Activated gamma-delta T cell (primary cell): ENCODE measurements at places on chromosomes 2 and 18.

DNA sequence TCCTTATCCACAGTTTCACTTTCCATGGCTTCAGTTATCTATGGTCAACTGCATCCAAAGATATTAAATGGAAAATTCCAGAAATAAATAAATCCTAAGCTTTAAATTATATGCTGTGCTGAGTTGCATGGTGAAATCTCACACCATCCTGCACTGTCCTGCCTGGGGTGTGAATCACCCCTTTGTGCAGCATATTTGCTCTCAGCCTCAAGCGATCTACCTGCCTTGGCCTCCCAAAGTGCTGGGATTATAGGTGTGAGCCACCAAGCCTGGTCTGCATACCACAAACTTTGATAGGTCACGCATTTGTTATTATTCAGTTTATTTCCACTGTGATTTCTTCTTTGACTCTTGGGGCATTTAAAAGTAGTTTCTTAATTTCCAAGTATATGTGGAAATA lies 117.2 kb downstream of the SPIRE1 start:
- no peak for DNase-seq

GRCh38 chr2:45578056-45578843 lies 32.8 kb downstream of the SRBD1 start:
- no peak for DNase-seq

DNA sequence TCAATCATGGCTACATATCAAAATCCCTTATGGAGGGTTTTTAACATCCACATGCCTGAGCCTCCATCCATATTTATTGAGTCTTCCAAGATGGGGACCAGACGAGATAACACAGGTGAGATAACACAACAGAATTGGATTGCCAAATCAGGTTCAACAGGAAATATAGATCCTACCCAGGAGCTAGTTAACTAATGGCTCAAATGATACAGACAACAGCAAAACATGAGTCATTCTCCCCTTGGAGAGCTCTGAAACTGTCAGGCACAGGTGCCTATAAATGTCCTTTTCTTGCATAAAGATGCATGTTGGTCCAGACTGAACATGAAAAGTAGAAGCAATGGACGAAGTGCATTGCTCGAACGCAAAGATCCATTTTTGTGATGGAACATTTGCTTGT lies 202.2 kb downstream of the CDH20 start:
- DNase-seq: no peak

GRCh38 chr2:233350708-233351107 lies 3.6 kb upstream of the DGKD start:
- DNase-seq: no peak

DNA sequence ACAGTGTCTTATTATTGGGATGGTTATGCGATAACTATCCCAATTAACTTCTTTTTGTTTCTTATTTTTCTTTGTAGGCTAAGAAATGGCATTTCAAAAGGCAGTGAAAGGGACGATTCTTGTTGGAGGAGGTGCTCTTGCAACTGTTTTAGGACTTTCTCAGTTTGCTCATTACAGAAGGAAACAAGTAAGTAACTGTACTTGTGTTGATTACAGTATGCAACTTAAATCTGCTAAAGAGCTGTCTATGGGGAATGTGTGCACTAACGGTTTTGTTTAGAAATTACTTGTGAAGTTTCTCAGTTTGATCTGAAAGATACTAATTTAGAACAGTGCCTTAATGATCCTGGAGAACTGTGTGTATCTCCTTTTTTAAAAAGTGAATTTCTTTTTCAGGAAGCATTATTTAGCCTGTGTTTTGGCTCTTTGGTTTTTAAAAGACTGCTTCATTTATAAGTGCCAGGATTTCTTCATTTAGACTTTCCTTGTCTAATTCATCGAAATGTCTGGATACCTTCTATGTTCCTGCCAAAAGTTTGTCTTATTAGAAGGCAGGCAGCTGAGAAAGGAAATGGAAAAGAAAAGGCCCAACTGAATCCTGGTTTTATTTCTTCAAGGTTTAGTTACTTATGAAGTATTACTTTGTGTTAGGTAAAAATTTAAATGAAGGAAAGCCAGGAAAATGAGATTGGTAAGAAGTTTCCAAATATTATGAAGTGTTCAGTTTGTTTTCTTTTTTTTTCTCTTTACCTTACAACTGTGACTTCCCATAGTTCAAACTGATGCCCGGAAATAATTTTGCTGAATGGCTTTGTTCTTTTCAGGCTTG lies 40.1 kb downstream of the GPD2 start:
- DNase-seq: no peak

DNA sequence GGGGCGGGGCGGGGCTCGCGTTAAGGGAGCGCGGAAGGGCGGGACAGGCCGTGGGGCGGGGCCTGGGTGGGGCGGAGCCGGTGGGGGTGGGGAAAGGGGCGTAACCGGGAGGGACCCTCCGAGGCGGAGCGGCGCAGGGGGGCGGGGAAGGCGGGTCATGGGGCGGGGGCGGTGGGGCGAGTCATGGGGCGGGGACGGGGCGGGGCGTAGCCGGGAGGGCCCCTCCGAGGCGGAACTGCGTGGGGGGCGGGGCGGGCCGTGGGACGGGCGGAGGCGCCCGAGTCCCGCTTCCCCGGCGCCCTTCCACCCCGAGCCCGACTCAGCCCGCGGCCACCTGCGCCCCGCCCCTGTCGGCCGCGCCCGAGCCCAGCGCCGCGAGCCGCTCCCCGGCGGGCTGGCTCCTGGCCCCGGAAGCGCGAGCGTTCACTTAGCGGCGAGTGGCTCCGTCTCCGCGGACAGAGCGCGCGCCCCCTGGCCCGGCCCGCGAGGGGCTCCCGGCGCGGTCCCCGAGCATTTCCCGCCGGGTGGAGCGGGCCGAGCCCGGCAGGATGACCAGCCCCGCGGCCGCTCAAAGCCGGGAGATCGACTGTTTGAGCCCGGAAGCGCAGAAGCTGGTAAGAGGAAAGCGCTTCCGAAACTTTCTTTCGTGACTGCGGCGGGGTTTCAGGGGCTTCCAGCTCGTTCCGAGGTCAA lies 64.7 kb downstream of the LRRFIP1 start:
- DNase-seq: peak; percentile 97

- DNase-seq: no peak
Measured at GRCh38 chr2:12465631-12466135, 251.1 kb upstream of the TRIB2 start.

GRCh38 chr2:45883603-45884000 lies 232.1 kb downstream of the PRKCE start:
- DNase-seq: no peak

DNA sequence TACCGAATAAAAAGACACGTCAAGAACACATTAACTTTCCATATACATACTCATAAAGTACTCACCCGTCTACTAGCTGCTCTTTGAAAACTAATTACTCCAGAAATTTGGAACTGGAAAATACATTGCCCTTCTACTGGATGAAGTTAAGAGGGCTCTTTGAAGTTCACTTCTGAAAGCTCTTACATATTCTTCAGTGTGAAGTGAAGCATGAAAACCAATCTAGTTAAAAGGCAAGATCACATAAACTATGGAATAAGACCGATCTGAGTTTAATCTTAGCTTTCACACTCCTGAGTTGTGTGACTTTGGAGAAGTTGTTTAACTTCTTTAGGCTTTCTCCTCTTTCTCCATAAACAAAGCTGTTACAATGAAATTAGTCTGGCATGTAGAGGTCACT lies 38.5 kb downstream of the REV1 start:
- DNase-seq: no peak

- DNase-seq: no peak
Measured at GRCh38 chr2:231632559-231633142, 40.0 kb downstream of the TEX44 start.

DNA sequence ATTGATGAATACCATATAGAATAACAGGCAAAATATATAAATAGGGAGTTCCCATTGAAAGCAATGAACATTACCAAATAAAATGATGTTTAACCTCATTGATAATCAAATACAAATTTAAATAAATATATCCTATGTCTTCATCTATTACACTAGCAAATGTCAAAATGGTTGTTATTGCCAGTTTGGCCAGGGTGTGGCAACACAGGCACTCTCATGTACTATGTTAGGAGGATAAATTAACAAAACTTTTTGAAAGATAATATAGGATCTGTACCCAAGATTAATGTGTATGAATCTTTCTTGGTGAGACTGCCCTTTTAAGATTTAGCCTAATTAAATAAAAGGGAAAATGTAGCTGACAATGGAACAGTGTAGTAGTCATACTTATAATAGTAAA lies 659.3 kb downstream of the ERBB4 start:
- no peak for DNase-seq

DNA sequence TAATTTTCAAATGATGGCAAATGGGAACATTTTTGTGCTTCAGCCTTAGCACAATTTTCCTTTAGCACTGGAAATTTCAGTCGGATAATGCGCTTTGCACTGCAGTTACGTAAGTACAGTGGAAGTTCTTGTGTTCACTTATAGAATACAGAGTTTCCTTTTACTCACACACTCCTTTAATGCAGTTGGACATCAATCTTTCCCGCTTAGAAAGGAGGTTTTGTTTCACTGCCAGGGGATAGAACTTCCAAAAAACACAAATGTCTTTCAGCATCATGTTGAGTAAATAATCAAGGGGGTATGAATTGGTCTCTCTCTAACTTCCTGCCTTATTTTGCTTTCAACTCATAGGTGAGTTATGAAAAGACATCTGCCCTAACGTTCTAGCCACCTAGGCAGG lies 63.2 kb downstream of the TGFA start:
- no peak for DNase-seq

DNA sequence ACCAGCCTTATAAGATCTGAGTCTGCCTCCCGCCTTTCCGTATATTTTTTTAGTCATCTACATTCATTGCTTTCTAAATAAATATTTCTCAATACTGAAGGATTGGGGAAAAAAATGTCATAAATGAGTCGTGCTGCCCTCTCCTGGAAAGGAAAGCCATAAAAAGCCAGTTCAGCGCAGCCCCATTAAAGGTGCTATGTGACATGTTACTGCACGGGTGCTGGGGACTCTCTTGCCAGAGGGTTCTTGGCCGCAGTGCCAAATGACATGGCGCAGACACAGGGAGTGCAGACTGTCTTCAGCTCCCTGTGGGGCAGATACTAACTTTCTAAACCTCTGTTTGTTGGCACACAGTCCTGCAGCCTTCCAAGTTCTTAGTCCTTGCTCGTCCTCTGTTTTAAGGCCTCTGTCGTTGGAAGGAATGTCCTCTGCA lies 53.7 kb upstream of the MAP3K20 start:
- no peak for DNase-seq

DNA sequence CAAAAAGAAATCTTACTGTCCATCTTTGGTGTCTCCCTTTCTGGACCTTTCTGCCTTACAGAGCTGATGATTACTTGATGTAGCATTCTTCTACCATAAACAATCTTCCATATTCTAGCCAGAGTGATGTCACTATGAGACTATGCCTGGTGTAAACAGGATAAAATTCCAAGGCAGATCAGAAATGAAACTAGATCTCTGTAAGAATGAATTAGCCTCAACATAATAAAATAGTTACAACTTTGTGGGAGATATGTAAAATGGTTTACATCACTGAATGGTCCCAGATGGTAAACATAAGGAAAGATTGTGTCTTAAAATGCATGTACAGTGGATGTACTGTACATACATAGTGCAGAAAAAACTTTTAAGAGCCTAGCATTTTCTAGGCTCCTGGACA lies 112.3 kb upstream of the ZNF521 start:
- no peak for DNase-seq

- DNase-seq: no peak
Measured at GRCh38 chr2:96315005-96315399, 9.7 kb upstream of the SNRNP200 start.

GRCh38 chr2:31366733-31367132 lies 47.8 kb downstream of the XDH start:
- DNase-seq: no peak

GRCh38 chr2:27771202-27771547 lies 344 bp upstream of the MRPL33 start:
- no peak for DNase-seq

- no peak for DNase-seq
Measured at GRCh38 chr2:99776906-99777646, 287.3 kb upstream of the REV1 start.

GRCh38 chr2:138994502-138994901 lies 214.3 kb upstream of the NXPH2 start:
- DNase-seq: no peak

DNA sequence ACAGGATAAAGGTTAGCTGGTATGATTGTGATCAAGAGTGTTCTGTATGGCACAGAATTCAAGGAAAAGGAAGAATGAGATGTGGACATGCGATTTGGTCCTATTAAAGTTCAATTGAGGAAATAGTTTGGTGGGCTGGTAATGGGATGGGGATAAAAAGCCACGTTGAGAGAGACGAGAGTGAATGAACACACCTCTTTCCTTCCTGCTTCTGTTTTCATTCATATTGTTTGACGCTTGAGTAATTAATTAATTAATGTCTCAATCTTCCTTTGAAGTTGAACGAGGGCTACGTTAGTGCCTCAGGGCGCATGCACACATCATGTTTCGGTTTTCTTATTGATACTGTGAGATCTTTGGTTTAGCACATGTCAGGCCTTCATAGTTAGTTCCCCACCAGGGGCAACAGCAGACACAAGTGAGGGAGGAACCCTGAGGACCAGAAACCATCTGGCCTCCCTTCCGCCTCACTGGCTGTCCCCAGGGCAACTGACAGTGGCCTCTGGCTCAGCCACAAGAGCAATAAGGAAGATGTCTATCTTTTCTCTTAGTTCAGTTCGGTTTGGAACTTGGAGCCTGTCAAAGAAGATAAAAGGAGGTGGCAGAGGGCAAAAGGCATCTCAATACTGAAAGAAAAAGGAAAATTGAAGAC lies 116.0 kb downstream of the LIPG start:
- DNase-seq: no peak

DNA sequence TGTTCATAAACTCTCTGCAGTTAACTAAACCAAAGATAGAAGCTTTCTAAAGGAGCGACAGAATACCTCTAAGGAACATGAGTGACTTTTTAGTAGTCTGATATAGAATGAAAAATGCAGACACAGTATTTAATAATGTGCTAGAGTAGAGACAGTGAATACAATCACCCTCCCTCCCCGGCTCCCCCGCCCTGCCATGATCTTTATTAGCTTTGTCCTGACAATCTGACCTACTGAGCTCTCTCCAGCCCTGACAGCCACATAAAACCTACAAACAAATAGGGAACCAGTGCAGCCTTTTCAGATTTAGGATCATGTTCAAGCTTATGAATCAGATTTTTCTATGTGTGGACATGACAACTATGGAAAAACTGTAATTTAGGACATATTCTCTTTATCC lies 777.6 kb upstream of the FANCL start:
- DNase-seq: no peak

GRCh38 chr2:163852616-163853015 lies 116.8 kb upstream of the FIGN start:
- DNase-seq: no peak

- no peak for DNase-seq
Measured at GRCh38 chr2:148926981-148927401, 52.0 kb downstream of the KIF5C start.

GRCh38 chr2:218152172-218152571 lies 14.6 kb downstream of the CXCR1 start:
- no peak for DNase-seq

GRCh38 chr2:95022309-95023221 lies 2.9 kb upstream of the MAL start:
- peak; percentile 9 for DNase-seq

DNA sequence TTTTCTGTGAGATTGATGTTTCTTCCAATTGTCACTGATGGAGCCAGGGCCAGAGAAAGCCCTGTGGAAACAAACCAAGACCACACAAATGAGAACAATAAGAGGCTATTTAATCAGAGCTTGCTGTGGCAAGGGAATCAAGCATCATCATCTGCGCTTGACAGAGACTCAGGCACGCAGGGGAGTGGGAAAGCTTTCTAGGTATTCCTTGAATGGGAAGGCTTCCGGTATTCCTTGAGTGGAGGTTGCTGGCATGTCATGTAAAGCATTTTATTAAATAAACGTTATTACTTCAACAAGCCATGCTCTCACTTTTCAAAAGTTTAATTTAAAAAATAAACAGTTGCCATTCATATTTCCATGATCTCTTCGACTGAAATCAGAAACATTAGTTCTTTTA lies 194.6 kb upstream of the SYT4 start:
- no peak for DNase-seq
